ENCODE measurements at places on chromosomes 2 and 18. TPM values are rescaled to one million over a fixed set of nuclear protein-coding genes. Genes with fewer than 3 reads are reported as not detected.

Gene CRYBA2
- total RNA-seq: not detected

Gene TFPI
- 62.7 TPM for total RNA-seq

Gene SLC9A4
- total RNA-seq: not detected

Gene THUMPD2
- 7.3 TPM for total RNA-seq

Gene MYO3B
- not detected for total RNA-seq

Gene ARID5A
- 13.0 TPM for total RNA-seq

Measured in right cardiac atrium (tissue), 5 donors.